ENCODE measurements at places on chromosomes 1 and 21. TPM values are rescaled to one million over a fixed set of nuclear protein-coding genes. Genes with fewer than 3 reads are reported as not detected.

The CNR2 gene
- total RNA-seq, result 0.02 TPM

The KTI12 gene
- 23.1 TPM for total RNA-seq

The LRRC40 gene
- total RNA-seq, result 9.6 TPM

The COL24A1 gene
- not detected for total RNA-seq

The LCE3D gene
- 2.4 TPM for total RNA-seq

The AGMAT gene
- total RNA-seq, result 5.4 TPM

The OR2W3 gene
- total RNA-seq, result not detected

The SDHC gene
- total RNA-seq, result 248 TPM

The FCER1G gene
- total RNA-seq, result not detected

The AADACL4 gene
- not detected for total RNA-seq

The TMEM51 gene
- total RNA-seq, result 38.6 TPM

The SELE gene
- total RNA-seq, result not detected

The OR2AK2 gene
- not detected for total RNA-seq

The RNF11 gene
- total RNA-seq, result 28.0 TPM

The CACNA1S gene
- not detected for total RNA-seq

The PTGER3 gene
- not detected for total RNA-seq

The CLDN17 gene
- total RNA-seq, result not detected

The ACTN2 gene
- not detected for total RNA-seq

The C4BPA gene
- total RNA-seq, result 0.52 TPM

The REN gene
- 0.13 TPM for total RNA-seq

The CORT gene
- 0.19 TPM for total RNA-seq

The MRPL9 gene
- 98.7 TPM for total RNA-seq

The OR2L3 gene
- total RNA-seq, result not detected

The RHD gene
- not detected for total RNA-seq

The DNASE2B gene
- total RNA-seq, result not detected

The FNDC5 gene
- 0.32 TPM for total RNA-seq

The SLC19A1 gene
- total RNA-seq, result 21.2 TPM

The WDR77 gene
- total RNA-seq, result 48.4 TPM

The AVPR1B gene
- not detected for total RNA-seq

The TMOD4 gene
- not detected for total RNA-seq

The ZMYND12 gene
- total RNA-seq, result 0.37 TPM
